Foreskin fibroblast (primary cell): ENCODE measurements at places on chromosomes 5 and 9.

- peak; percentile 56 for DNase-seq
Observed at GRCh38 chr5:130337179-130337888, 433.1 kb downstream of the CHSY3 start.

- no peak for DNase-seq
Observed at GRCh38 chr5:93249651-93250289, 331.2 kb downstream of the NR2F1-AS1 start.

DNA sequence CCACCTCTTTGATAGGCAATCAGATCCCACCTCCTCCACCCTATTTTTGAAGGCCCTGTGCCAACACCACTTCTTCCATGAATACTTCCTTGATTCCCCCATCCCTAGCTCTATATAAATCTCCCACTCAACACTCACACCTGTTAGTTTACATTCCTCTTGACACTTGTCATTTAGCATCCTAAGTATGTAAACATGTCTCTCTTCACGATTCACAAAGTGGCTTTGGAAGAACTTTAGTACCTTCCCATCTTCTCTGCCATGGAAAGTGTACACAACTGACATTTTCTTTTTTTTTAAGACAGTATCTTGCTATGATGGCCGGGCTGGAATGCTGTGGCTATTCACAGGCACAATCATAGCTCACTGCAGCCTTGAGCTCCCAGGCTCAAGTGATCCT, 1.5 kb upstream of the FXN start:
- DNase-seq = no peak

DNA sequence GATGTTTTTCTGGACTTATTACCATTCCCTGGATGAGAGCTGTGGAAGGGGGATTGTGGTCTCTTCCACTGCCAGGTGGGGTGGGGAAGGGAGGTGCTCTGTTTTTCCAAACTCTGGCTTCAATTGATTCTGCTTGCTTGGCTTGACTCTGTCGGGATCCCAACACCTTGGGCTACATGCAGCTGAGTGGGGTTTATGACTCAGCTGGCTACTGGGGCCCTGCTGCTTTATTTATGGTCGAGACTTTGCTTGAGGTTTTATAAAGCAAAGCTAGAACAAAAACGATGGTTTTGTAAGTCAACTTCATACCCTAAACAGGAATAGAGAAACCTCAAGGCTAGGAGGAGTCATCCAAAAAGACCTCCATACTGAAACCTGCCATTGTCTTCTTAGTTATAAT, 76.3 kb downstream of the AOPEP start:
- DNase-seq = peak; percentile 56

GRCh38 chr5:59588922-59589321, 304.6 kb downstream of the PDE4D start:
- DNase-seq = peak; percentile 39

DNA sequence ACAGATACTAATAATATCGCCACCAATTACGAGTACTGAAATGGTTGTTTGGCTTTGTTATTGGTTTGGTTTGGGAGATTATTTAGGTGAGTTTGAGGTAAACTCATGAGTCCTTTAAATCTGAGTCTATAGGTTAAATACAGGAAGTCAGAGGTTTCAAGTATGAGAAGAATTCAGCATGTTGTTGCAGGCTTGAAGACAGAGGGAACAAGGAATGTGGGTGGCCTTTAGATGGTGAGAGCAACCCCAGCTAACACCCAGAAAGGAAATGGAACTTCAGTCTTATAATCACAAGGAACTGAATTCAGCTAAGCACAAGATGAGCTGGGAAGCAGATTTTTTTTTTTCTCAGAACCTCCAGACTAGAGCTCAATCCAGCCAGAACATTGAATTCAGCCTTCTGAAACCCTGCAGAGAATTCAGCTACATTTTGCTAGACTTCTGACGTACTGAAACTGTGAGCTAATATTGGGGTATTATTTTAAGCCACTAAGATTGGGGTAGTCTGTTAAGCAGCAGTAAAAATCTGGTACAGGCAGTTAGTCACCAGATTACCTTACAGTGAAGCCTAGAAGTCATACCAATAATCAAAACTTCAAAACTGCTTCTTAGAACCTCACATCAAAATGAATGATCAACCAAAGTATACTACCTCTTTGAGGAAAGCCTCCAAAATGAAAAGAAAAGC, 216.0 kb upstream of the PUM3 start:
- DNase-seq = no peak

DNA sequence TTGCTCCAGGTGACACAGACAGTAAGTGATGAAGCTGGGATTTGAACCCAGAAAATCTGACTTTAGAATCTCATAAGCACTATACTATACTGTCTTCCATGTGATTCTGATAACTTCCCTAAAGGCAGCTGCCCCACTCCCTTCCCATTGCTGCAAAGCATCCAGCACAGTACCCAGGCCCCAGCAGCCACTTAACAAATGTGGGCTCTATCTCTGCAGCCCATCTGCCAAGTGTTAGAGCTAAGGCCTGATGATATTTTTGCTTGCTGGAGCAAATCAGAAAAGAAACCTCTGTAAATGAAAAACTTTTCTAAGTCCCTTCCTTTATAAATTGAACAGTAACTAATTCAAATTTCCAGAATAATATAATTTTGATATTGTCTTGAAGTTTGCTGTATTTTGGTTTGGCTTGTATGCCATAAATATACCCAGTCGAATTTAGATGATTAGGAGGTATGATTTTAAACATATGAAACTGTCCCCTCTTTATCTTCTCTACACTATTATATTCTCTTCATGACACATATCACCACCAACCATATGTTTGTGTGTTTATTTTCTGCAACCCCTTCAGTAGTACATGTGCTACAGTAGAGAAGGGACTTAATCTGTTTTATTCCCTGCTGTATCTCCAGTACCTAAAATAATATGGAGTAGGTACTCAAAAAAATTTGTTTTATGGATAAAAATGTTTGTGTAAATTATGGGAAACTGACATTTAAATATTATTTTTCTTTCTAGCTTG, 63.8 kb downstream of the SMIM15 start:
- DNase-seq = no peak

DNA sequence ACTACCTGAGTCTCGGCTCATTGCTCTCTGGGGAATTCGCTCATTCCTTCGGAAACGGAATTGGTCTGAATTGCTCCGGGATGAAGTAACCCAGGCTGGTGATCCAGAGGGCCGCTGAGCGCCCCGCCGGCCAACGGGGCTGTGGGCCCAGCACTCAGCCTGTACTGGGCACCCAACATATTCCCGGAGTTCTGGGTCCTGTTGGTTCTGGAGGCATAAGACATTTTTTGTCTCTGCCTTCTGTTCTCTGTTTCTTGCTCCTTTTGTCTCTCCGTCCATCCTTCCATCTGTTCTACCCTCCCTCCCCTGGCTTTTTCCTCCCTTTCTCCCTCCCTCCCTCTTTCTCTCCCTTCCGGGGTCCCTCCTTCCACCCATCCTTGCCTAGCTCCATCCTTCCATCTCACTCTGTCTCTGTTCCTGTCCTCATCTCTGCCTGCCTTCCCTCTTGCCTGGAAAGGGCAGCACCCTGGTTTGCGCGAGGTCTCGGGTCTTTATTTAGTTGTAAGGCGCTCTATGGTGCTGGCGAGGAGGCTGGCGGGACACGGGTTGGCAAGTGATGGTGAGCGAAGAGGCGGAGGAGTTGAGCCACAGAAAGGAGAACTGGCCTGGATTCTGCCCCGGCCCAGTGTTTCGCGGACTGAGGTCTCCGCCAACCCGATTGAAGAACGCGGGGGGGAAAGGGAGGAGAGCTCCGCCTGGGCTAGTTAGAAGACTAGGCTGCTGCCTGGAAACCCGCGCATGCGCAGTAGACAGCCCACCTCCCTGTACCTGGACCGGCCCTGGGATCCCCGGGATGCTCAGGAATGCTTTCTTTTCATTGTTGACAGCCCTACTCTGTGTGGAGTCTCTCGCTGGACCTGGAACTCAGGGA, 1468.0 kb downstream of the FOXD4L5 start:
- DNase-seq = peak; percentile 93

- DNase-seq = no peak
Observed at GRCh38 chr5:132418881-132419280, 49.4 kb downstream of the SLC22A5 start.

DNA sequence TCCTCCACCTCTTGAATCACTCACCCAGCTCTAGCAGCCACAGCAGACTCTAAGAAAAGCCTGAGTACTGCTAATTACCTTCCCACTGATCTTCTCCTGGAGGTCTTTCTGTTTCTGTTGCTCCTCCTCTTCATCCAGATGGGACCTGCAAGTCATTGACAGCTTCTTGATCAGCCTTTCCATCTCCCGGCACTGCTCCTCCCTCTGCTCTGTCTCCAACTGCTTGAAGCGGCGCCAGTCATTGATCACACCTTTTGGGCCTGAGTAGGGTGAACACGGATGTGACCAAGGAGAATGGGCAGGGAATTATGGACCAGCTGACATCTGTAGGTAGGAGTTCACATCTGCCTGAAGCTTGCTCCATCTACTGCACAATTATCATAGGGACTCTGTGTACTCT, 5.5 kb downstream of the PDCL start:
- no peak for DNase-seq

- DNase-seq = no peak
Observed at GRCh38 chr5:52767766-52768480, 19.8 kb upstream of the ITGA1 start.

DNA sequence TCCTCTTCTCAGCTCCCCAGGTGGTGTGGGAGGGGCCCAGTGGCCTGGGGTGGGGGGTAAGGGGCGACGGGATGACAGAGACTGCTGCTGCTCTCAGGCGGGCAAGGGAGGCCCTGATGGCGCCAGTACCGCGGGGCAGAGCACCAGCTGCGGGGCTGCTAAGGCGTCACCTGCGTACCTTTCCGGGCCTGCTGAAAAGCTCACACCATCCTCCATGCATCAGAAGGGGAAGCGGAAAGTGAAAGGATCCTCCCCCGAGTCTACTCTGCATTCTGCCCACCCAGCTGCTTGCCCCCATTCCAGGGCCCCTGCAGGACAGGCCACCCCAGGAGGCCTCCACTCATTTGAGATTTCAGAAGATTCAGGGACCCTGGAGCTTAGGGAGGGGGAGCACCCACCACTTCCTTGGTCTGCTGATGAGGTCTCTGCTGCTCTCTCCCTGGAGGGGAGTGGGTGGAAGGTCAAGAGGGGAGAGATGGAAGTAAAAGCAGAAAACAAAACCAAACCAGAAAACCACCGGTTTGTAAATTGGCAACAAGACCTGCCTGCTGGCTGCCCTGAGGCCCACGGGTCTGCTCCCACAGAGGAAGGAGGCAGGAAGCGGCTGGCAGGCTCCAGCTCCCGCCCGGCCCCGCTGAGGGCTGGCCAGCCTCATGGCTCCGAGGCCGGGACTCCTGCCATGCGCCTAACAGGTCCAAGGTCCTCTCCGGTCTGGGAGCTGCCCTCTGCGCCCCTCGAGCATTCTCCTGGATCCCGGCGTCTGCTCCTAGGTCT, 33.6 kb downstream of the PRRT1B start:
- no peak for DNase-seq

DNA sequence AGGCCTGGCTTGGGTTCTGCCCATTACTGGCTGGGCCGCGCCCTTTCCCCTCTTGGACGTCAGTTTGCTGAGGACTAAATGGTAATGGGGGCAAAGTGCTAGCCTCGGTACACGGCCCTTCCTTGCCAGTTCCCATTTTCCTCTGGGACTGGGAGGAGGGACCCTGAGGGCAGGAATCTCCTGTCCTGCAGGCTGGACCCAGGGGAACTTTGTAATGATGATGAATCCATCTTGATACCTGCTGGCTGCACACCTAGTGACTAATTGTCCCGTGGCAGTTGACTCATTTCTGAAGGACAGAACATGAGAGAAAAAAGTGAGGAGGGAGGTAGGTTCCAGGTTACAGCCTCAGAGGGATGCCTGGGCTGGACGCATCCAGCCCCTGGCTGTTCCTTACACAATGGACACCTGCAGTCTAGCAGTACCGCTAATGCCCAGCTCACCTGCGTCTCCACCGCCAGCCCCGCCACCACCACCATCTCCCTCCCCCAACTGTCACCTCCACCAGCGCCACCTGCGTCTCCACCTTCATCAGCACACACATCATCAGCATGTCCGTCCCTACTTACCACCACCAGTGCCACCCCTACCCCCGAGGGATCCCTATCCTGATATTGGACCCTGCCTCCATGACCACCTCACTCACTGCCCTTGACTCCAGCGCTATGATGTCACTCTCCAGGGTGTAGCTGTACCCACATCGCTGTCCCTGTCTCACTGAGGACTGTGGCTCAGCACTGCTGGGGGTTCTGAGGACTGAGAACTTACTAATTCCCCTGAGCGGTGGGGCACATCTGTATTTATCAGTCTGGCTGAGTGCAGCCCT, 4.3 kb downstream of the CDHR2 start:
- DNase-seq = no peak

DNA sequence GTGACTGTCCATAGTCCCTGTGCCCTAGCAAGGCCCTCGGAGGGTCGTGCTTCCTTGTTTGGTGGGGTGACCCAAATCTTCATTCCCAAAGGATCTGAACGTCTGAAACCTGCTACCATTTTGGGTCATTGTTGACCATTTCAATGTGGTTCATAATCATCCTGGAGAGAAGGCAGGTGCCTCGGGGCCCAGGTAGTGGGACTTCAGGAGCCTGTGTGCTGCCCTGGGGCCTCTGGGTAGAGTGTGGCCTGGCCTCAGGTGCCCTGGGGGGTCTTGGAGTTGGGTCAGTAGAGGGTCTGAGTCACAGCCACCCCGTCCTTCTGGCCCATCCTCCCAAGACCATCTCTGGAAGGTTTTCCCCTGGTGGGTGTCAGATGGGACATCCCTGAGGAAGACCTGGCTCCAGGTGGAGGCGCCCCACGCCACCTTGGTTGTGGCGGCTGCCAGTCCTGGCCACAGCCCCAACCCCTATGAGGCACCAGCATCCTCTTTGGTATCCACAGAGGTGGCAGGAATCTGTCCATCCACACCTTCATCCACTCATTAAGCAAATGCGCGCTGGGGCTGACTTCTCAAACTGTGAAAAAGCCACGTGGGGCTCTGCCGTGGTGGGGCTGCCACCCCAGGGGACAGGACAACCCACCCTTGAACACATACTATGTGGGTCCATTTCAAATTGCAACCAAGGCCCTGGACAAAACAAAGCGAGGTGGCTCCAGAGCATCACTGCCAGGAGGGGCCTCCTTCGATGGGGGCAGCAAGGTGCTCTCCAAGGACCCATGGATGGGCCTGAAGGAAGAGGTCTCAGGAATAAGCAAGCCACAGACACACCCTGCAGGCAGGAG, 41.6 kb upstream of the FCN1 start:
- no peak for DNase-seq

DNA sequence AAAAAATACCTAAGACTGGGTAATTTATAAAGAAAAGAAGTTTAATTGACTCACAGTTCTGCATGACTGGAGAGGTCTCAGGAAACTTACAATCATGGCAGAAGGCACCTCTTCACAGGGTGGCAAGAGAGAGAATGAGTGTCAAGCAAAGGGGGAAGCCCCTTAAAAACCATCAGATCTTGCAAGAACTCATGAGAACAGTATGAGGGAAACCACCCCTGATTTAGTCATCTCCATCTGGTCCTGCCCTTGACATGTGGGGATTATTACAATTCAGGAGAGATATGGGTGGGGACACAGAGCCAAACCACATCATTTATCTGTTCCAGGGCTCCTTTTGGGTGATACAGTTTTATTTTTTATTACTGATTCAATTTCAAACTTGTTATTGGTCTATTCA, 23.2 kb upstream of the ADAMTS16 start:
- no peak for DNase-seq
